ENCODE measurements at places on chromosomes 3 and 15. TPM values are rescaled to one million over a fixed set of nuclear protein-coding genes. Genes with fewer than 3 reads are reported as not detected.

The PGBD4 gene
- 1.4 TPM for total RNA-seq

The FAM107A gene
- 0.32 TPM for total RNA-seq

The GFM1 gene
- 15.1 TPM for total RNA-seq

The SLCO3A1 gene
- total RNA-seq: 3.0 TPM

The ACKR4 gene
- not detected for total RNA-seq

The ARPIN gene
- total RNA-seq: 11.6 TPM

The PPARG gene
- total RNA-seq: 48.1 TPM

The ZBTB38 gene
- total RNA-seq: 199 TPM

The LIPC gene
- not detected for total RNA-seq

The RBP2 gene
- not detected for total RNA-seq

The RAB8B gene
- 39.0 TPM for total RNA-seq

The LRRC2 gene
- total RNA-seq: 2.2 TPM

The TAMM41 gene
- total RNA-seq: 8.4 TPM

The NANOGP8 gene
- not detected for total RNA-seq

Data from epithelial cell of alveolus of lung (primary cell).